ENCODE measurements at places on chromosomes 7 and 10.

- no peak for DNase-seq
These were observed 107.2 kb downstream of the CUBN start for GRCh38 chr10:17022466-17022825.

DNA sequence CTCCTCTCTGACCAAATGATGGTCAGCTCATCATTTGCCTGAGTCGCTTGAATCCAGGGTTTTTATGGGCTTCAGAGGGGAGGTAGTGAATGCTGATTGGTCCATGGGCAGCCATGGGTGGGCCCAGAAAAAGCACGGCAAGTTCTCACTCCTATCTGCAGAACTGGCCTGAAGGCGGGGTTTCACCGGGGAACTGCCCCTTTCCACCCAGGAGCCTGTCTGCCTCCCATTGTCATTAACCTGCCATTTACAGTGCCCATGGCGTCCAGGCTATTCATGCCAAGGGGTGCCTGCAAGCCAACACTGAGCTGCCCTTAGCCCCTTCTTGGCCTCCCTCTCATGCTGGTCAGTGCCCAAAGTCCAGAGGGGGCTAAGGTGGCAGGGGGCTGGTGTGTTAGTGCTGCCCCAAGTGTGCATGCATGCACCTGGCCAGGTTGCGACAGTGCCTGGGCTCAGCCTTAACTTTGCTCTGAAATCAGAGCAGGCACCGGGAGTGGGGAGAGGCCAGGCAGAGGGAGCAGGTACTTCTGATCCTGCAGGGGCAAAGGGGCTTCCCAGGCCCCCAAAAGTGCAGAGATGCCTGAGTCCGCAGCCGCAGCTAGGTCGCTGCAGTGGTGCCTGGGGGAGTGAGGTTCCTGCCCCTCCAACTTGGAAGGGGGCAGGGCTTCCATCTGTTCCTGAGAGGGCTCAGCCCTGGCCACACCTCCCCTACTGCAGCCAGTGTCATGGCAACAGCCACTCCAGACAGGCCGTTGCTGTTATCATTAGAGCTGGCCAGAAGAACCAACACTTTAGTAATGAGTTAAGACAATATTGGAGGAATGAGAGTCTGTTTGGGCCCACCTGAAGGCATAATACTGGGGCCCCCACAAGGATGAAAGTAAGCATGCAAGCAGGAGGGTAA lies 561.6 kb downstream of the GRM8 start:
- no peak for DNase-seq

DNA sequence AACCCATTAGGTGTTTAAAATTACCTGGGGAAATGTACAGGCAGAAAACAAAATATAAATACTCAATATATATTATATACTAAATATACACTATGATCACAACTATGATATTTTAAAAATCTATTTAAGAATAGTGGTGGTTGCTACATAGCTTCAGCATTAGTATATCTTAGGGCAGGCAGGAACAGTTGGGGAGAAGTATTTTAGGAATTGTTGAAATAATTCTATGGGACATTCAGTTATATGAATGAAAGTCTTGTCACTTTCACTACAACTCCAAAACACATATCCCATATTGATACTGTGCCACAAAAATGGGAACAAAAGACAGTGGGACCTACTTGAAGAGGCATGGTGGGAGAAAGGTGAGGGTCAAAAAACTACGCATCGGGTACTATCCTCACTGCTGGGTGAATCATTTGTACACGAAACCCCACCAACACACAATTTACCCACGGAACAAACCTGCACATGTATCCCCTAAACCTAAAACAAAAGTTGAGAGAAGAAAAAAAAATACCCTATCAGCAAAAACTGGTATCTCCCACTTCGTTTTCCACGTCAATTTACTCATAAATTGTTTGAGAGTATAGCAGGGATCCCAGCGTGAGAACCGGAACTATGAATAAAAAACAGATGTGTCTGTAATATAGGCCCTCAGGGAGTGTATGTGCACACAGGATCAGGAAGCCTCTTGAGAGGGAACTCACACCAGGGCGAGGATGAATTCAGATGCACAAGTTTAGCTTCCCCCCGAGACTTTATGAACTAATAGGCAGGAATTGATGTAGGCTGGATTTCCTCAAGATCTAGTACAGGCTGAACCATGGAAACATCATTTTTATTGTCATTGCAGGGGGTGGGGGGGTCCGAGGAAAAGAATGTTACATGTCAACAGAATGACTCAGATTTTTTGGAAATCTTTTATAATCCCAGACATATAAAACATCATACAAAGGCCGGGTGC lies 16.2 kb downstream of the SLC16A12 start:
- no peak for DNase-seq

- no peak for DNase-seq
These were observed 60.6 kb upstream of the AKR1E2 start for GRCh38 chr10:4765428-4765827.

- no peak for DNase-seq
These were observed 6.5 kb downstream of the PTF1A start for GRCh38 chr10:23198610-23198939.

- no peak for DNase-seq
These were observed 22.5 kb upstream of the ENO4 start for GRCh38 chr10:116826803-116827202.
